ENCODE measurements at places on chromosomes 13 and 19. TPM values are rescaled to one million over a fixed set of nuclear protein-coding genes. Genes with fewer than 3 reads are reported as not detected.

DNA sequence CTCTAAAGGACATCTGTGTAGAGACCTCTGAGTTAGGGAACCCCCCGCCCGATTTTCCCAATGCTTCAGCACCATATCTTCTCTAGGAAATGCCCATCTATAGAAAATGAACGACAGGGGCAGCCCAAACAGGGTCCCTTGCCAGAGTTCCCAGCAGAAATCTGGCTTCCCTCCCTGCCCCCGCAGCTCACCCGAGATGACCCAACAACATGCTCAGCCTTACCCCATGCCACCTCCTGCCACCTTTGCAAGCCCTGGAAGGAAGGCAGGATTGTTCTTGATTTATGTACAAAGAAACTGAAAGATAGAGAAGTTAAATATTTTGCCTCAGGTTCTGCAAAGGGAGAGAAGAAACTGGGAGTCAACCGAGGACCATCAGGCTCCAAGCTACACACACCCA is 105.6 kb upstream of the UQCRFS1 start:
- DNase-seq = no peak

GRCh38 chr13:83752141-83752540 is 130.1 kb downstream of the SLITRK1 start:
- DNase-seq = no peak

- DNase-seq = no peak
Measured at GRCh38 chr19:56896095-56896494, 55.6 kb upstream of the PEG3 start.

DNA sequence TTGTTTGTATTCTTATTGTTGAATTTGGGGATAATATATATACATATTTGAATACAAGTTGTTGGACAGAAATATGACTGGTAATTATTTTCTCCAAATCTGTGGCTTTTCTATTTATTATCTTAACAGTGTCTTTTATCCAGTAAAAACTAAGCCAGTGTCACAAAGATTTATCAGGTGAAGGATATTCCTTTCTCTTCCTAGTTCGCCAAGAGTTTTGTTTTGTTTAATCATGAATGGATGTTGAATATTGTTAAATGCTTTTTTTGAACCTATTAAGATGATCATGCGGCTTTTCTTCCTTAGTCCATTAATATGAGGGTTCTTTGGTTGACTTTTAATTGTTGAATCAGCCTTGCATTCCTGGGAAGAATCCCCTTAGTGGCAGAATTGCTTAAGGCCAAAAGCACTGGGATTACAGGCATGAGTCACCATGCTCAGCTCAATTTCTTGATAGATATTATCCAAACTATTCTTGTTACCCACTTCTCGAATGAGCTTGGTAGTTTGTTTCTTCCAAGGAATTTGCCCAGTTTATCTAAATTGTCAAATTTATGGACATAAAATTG is 53.3 kb downstream of the TEX26 start:
- peak; percentile 38 for DNase-seq

GRCh38 chr13:71714802-71715375 is 152.1 kb downstream of the DACH1 start:
- DNase-seq = no peak

DNA sequence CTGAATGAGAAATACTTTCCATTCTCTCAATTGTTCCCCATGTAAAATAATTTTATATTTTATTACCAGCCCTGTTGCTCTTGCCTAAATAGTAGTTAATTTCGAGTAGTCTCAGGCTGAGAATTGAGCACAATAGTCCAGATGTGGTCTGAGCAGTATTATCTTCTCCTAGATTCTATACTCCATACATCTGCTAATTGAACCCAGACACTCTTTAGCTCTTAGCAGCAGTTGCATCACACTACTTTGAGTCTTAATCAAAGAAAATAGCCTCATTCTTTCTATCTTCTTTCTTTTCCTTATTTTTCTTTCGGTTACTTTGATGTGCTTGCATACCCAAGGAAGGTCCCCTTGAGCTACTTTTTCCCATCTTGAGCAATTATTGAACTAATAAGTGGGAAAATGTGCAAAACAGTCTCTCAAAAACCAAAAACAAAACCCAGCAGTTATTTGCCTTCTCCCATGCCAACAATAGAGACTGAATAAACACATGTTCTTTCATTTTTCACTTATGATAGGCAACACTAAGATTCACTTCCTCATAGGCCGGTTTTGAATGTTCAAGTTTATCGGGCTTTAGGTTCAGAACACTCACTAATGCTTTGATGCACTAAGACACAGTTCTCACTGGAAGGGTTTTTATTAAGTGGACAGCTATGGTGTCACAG is 204.5 kb downstream of the POU4F1 start:
- no peak for DNase-seq

GRCh38 chr13:21691928-21692327 is 21.1 kb downstream of the FGF9 start:
- no peak for DNase-seq

GRCh38 chr19:49601482-49602038 is 10.6 kb downstream of the PRR12 start:
- DNase-seq = no peak

- DNase-seq = peak; percentile 32
Measured at GRCh38 chr19:46659151-46660007, 1.6 kb downstream of the DACT3 start.

GRCh38 chr19:32671883-32672593 is 2.9 kb downstream of the ANKRD27 start:
- DNase-seq = no peak

DNA sequence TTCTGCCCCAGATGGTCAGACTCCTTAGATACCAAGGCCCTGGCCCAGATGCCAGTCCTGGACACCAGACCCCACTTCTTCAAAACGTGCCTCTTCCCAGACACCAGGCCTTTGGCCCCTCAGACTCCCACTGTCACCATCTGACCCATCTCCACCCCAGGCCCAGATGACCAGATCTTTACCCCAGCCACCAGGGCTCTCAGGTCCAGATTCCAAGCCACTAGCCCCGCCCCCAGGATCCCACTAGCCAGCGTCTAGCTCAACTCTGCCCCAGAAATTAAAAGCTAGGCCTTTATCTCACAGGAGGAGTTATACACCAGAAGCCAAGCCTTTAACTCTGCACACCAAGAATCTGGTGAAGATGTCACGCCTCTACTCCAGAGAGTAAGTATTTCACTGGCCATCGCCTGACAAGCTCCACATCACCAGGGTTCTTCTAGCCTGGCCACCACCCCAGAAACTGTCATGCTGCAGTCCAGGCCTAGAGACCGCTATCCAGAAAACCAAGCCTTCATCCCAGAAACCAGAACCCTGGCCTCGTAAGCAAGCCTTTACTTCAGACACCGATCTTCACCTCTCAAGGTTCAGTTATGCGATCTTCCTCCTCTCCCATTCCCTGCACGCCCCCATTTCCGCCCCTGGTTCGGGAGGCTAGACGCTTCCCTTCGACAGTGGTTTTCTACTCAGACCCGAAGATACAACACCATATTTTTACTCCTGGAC is 595 bp downstream of the XAB2 start:
- DNase-seq = no peak

DNA sequence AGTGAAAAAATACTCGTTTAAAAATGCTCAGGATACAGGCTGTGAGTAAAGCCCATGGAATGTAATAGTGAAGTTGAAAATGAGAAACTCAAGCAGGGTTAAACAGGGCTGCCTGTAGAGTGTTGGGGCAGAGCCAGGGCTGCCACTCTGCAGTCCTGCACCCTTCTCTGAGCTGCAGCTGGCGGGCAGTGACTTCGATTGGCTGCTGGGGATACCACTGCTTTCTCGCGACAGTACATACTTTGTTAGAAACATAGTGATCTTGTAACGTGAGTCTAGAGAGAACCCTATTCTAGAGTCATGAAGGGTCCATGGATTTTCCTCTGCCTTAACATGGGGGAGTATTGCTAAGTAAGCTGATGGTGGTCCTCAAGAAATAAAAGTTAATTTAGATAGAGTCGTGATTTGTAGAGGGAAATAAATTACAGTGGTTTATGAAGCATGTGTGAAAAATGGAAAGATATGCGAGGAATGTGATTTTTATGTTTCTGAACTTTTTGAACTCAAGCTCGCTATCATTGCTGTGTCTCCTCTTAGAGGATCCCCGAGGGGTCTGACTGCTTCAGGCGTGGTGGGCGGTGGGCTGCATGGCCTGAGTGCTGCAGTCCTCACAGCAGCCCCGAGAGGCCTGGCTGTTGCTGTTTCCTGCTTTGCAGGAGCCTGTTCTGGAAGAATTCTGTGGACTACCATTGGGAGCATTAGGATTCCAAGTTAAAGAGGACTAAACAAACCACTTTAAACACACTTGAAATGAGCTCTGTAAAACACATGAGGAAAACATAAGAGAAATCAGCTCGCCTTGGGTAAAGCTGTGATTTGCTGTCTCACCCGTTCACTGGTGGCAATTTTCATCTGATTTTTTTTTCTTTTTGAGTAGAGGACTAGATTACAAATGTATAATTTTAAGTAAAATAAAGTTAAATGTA is 95.7 kb downstream of the ARHGEF7 start:
- DNase-seq = peak; percentile 76

GRCh38 chr19:29384656-29385055 is 141.1 kb upstream of the VSTM2B start:
- no peak for DNase-seq

DNA sequence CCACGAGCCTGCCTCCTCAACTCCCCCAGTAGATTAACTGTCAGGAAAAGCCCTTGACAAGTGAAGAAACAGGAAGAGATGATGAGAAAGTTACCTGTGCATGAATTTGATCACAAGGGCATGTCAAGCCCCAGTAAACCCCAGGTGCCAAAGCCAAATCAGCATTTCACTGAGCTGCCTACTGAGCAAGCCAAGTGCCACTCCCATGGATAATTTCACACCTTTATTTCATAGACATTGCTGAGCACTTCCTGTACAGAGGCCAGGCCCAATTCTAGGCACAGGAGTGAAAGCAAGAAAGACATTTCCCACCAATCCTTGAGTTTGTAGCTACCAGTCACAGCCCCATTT is 2.4 kb downstream of the GADD45GIP1 start:
- DNase-seq = no peak

- DNase-seq = no peak
Measured at GRCh38 chr13:100890645-100891044, 216.1 kb upstream of the TMTC4 start.

DNA sequence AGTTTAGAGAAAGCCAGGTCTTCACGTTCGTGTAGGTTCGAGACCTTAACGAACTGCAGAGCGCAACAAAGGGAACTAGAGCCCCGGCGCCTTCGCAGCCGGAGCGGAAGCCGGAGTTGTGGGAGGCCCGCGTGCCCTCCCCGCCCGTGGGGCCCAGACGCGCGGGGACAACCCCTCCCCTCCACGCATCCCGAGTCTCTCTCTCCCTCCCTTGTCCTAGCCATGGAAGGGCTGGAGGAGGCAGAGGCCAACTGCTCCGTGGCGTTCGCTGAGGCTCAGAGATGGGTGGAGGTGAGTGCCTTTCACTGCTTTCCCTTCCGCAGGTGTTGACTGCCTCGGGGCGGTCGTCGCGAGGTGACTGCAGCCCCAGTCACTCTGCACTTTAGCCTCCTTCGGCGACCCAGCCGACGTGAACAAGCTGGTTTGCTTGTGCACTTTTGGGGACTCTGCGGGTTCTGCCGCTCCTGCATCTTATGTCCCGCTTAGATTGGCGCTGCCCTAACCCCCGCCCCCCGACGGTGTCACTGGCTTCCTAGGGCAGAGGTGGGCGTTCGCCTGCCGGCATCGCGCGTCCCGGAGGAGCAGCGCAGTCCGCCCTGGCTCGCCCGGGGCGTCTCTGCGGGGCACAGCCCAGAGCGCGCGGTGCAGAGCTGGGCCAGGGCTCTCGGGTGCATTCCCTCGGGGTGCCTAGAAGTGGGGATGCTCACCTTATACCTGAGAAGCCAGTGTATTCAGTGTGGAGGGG is 478 bp downstream of the LMO7 start:
- peak; percentile 46 for DNase-seq

DNA sequence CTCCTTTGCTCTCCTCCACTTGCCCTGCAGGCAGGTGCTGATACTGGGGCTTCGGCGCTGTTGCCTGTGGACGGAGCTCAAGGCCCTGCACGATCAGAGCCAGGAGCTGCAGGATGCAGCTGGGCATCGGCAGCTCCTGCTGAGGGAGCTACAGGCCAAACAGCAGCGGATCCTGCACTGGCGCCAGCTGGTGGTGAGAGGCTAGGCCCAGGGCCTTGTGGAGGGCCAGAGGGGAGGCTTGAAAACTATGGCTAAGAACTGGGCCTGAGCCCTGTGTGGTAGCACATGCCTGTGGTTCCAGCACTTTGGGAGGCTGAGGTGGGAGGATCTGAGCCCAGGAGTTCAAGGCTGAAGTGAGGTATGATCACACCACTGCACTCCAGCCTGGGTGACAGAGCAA is 6.3 kb downstream of the HAUS5 start:
- DNase-seq = no peak

GRCh38 chr13:86563308-86563707 is 764.1 kb upstream of the SLITRK6 start:
- DNase-seq = peak; percentile 59

DNA sequence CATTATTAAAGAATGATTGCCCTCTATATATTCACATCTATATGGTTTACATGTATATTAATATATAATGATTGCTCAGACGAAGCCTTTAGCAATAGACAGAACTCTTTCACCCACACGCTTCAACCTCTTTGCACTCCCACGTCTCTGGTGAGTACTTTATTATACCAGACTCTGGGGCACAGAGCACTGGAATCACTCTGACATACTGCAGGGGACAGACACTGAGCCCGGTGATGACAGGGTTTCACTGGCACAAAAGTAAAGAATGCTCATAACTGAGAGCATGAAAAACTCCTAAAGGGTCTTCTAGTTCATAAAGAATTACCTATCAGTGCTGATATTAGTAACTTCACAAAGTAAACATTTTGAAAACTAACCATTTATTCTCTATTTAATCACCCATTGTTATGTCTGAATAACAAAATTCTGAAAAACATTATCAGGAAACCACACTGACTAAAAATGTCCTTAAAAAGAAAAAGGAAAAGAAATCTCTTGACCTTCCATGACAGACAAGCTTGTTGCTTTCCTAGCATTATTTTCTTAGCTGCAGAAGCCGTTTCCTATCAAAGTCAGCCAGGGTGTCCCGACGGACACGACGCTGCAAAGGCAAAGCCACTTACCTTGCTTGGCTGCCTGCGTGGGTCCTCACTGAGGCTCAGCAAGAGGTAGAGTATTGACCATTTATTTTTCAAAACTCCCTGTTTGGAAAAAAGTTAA is 29.1 kb downstream of the TUBGCP3 start:
- DNase-seq = no peak

DNA sequence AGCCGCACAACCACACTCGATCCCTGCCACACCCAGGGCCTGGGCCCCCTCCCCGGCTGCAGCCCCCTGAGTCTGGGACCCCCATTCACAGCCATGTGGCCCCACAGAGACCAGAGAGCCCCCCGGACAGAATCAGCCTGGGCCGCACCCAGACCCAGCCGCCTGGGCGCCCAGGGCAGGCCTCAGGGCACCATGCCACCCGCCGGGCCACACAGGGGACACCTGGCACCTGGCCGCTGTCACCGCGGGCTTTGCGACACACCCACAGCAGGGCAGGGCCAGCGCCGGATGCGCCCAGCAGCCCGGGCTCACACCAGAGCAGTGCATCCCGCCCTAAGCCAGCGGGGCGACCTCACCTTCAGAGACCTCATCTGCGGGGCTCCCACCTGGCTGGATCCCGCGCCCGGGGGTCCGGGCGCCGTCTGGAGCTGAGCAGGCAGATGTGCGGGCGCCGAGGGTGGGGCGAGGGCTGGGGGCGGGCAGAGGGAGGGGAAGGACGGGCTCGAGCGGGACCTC is 443 bp downstream of the TBXA2R start:
- peak; percentile 41 for DNase-seq

The CPAMD8 gene
- not detected for total RNA-seq

The HRC gene
- total RNA-seq = not detected

The ZNF264 gene
- 49.2 TPM for total RNA-seq

The URAD gene
- not detected for total RNA-seq

The ACP5 gene
- total RNA-seq = 0.97 TPM

The C19orf67 gene
- not detected for total RNA-seq

The HCST gene
- total RNA-seq = not detected

The HPN gene
- total RNA-seq = not detected

The ZNF441 gene
- 2.3 TPM for total RNA-seq

The LSR gene
- total RNA-seq = 21.1 TPM
